CD14-positive monocyte (primary cell): ENCODE measurements at places on chromosomes 11 and 22.

GRCh38 chr22:37199760-37200108 lies 11.7 kb upstream of the C1QTNF6 start:
- no peak for DNase-seq

- no peak for DNase-seq
These were observed 98.0 kb downstream of the NAT10 start for GRCh38 chr11:34203377-34203871.

DNA sequence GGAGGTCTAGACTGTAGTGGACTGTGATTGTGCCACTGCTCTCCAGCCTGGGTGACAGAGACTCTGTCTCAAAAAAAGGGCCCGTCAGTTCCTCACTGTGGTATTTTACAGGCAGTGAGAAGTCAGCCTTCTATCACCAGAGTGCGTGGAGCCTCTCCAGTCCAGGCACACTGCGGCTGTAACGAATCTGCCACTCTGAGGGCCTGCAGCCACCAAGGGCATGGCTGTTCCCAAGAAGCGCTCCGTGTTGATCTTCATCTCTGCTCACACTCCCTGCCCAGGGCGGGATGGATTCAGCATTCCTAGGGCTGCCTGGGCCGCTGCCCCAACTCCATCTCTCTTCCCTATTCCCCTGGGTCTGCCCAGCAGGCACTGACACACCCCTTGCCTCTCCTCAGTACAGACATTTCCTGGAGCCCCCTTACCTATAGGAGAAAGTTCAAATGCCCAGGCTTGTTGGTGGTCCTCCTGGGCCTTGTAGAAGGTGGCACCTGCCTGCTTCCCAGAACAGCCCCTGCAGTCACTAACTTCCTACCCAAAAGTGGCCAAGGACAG lies 148.4 kb downstream of the CACNA1I start:
- no peak for DNase-seq

GRCh38 chr11:60887556-60887955 lies 18.8 kb downstream of the PRPF19 start:
- DNase-seq, result peak; percentile 52

DNA sequence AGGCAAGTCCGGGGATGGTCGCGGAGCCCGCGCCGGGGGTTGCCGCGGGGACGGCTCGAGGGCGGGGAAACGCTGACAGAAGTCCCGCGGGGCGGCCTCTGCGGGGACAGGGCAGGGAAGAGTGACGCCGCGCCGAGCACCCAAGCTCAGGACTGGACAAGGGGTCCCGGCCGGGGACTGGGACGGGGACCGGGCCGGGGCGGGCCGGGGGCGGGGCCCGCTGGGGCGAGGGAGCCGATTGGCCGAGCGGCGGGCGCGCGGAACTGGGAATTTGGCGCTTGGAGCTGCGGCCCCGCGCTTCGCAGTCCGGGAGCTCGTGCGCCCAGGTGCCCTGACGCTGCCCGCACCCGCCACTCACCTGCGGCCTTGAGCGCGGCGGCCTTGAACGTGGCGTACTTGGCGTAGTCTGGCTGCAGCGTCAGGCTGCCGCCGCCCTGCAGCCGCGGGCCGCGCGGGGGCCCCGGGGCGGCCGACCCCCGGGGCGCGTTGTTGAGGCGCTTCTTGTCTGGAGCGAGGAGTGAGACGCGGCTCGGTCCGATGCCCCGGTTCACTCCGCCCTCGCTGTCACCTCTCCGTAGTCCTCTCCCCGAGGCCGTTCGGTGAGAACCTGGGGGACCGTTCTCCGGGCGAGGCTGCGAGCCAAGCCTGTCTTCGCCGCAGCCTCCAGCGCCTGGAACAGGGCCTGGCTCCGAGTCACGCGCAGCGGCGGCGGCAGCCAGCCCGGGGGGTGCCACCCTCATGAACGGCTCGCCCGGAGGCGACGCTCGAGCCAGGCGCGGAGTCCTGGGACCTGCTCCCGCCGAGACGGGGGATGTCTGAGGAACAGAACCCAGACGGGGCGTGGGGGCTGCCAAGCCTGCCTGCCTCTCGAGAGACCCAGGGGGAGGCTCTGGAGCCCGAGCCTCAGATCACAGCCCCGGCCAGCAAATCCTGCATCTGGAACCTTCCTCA lies 4.5 kb downstream of the SHISA8 start:
- no peak for DNase-seq

DNA sequence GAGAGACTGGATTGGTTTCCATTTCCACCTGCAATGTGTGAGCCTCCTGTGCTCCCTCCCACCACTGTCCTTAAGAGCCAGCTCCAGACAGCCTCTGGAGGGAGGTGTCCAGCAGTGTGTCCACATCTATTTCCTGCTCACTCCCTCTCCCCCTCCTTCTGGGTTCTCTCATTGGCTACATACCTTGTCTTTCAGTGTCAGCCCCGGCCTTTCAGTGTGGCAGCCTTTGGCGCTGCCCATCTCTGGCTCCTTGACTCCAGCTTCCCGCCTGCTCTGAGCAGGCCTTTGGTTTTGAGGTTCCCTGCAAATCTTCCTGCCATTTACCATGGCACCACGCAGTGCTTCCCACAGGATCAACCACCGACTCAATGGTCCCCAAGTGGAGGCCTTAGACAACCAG lies 19.0 kb upstream of the PTPRJ start:
- DNase-seq, result no peak

DNA sequence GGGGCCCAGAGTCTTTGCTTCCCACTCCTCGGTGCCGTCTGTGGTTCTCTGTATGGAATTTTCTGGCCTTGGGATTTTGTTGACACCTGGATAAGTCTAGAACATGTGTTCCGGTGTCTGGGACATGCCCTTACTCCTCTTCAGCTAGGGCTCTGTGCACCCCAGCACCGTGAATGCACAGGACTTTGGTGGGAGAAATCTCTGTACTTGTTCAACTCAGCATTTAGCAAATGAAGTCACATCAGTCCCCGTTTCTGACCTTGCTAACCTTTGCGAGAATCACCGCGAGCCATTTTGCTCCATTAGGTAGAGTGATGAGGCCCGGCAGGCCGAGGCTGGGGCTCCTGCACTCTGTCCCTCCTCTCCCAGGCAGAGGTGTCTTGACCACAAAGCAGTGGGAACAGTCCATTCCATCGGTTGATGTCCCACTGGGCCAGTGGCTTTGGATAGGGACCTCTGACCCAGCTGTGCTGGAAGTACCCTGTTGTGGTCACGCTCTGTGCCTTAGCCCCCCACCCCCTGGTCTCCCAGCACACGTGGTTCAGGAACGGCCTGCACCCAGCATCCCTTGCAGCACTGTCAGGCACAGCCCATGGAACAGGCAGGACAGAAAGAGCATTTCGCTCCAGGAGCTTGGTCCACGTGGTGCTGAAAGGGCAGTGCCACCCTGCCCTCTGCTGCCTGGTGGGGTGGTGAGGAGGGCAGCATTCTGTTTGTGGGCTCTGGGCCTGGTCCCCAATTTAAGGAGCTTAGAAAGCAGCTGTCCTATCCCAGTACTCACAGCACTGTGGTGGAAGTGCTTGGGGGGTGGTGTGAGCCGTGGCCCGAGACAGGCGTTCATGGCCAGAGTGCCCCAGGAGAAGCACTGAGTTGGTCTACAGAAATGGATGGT lies 73.4 kb downstream of the MED15 start:
- DNase-seq, result no peak

- no peak for DNase-seq
These were observed 44.4 kb downstream of the DCDC1 start for GRCh38 chr11:31325160-31325559.

DNA sequence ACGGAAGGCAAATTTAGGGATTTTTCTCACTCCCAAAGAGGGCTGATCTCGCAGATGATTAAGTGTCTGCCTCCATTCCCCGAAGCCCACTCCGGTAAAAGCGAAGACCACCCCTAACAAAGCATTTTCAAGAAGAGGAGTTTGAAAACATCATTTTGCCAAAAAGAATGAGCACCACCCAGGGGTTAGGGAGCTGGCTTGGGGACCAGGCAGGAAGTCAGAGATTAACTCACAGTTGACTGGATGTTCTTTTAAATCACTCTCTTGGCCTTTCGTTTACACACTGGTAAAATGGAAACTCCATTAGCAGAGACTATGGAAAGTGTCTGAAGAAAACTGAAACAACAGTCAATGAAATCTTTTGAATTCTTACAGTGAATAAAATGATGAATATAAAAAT lies 7.9 kb upstream of the TRIM44 start:
- DNase-seq, result no peak

DNA sequence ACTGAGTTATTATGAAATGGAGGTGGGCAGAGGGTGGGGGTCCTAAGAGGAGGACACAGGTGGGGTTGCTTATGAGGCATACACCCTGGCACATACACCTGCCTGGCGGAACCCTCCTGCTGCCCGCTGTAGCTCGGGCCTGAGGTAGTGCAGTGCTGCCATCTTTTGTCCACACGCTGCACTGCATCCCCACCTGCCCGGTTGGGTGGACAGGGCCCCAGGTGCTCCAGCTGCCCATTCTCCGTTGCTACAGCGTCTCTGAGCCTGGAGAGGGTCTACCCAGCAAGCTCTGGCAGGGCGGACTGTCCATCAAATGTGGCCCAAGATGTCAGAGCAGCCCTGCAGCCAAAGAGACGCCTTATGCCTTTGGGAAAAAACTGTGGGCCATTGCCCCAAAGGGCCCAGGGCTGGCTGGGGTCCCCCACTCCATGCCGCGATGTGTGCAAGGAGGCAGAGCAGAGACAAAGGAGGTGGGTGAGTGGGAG lies 131.2 kb downstream of the BUD13 start:
- DNase-seq, result no peak

- DNase-seq, result no peak
These were observed 112.1 kb downstream of the RPL27A start for GRCh38 chr11:8794677-8795103.

DNA sequence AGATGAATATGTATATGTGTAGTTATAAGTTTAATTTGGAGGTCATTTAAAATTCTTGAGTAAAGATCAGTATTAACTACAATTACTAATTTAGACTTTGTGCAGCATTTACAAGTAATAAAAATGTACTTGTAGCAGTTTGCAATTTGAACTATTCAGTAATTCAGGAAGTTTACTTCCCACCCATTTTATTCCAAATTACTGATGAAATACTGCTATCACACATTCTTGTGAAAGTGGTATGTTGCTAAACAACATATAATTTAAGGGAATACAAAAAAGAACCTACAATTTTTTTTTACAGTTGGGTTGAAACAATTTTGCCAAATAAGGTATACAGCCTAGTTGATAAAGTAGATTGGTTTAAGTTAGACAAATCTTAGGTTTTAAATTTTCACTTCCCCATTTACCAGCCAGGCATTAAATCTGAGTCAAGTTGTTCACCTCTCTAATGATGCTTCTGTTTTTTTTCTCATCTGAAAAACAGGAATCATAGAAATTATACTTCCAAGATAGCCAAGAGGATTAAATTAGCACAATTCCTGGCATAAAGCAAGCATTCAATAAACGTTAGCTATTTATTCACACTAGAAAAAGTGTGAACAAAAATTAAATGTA lies 45.3 kb downstream of the ZBTB44 start:
- DNase-seq, result peak; percentile 28

- no peak for DNase-seq
These were observed 216.5 kb upstream of the GRIA4 start for GRCh38 chr11:105393326-105393725.

DNA sequence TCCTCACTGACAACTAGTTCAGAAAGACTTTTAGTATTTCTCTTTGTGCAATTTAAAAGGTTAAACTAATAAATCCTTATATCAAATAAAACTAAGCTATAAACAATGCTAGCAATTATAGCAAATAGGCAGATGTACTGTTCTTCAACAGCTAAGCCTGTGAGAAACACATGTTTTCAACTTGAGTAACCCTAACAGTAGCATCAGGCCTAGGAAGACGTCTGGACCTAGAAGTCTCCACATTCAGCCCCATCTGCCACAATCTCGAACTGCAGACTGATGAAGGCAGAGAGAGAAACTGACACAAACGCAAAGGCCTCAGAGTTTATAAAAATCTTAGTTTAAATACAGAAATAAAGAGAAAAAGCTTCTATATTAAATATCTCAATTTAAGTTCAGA lies 2.5 kb downstream of the ST13 start:
- DNase-seq, result no peak

GRCh38 chr22:20194681-20195593 lies 44.1 kb upstream of the CCDC188 start:
- DNase-seq, result no peak

DNA sequence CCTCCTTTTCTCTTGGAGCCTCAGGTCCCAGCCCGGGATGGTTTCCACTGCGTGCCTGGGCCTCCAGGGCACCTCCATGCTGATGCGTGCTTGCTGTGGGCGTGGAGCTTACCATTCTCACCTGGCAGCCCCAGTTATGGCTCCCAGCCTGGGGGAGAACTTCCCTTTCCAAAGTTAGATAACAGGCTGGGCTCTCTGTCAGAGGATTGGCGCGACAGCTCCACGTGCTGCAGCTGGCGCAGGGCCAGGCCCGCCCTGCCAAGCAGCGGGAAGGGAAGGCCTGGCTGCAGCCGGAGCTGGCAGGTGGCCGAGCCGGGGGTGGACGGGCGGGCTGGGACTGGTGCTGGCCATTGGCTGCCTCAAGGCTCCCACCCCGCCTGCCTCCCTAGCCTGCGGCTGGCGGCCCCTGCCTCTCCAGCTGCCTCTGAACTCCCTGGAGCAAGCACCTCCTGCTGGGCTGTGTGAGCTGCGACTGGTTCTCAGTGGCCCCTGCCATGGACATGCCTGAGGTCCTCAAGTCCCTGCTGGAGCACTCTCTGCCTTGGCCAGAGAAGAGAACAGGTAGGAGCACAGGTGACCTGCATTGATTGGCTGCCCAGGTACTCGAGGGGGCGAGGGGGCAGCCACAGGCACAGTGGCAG lies 14.6 kb upstream of the TEF start:
- peak; percentile 54 for DNase-seq

- no peak for DNase-seq
These were observed 64.4 kb downstream of the SPON1 start for GRCh38 chr11:14026961-14027360.

GRCh38 chr11:67401495-67402191 lies at the start of gene PPP1CA:
TSS of gene PPP1CA (minus strand) at chr11:67401858. CDS start at chr11:67401782, 76 bp downstream.
- peak; percentile 86 for DNase-seq

GRCh38 chr11:132205496-132205895 lies 835.1 kb downstream of the NTM start:
- DNase-seq, result no peak

GRCh38 chr22:26722159-26722558 lies 64.8 kb downstream of the MIAT start:
- DNase-seq, result no peak

DNA sequence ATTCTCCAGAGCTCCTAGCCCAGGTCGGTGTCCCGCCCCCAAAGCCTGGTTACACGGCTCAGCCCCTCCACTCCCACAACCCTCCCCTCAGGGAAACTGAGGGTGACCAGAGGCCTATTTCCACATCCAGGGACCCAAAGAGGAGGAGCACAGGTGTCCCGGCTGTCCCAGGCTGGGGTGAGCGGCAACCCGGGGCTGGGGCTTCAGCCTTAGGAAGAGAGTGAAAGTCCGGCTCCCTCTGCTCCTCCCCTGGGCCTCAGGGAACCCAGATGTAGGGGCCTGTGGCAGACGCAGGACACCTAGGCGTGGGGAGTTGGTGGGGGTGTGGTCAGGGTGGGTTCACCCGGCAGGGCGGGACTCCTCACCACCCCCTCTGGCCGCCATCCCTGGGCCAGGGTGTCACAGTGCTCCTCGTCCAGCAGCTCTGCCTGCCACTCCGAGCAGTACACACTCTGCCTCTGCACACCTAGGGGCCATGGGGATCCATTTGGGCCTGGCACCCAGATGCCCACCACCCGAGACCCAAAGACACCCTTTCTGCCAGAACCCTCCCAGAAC lies 63.1 kb downstream of the ARFGAP3 start:
- DNase-seq, result no peak

- peak; percentile 44 for DNase-seq
These were observed 17.7 kb downstream of the RCN1 start for GRCh38 chr11:32108576-32108975.
